ENCODE measurements at places on chromosomes 5 and 9.

DNA sequence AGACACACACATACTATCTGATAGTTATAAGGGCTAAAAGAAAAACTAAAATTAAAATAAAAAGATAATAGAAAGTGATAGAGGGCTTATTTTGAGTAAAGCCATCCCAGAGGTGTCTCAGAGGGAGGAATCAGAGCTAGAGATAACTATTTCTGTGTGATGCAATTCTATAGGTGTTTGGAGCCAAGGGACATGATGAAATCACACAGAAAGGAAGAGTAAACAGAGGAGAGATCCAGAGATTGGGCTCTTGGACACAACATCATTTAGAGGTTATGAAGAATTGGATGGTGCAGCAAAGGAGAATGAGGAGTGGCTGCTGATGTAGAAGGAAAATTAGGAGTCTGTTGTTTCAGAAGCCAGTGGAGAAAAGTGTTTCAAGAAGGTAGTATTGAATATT, 393.5 kb downstream of the DIRAS2 start:
- DNase-seq = no peak

- DNase-seq = no peak
Measured at GRCh38 chr9:76626141-76626540, 138.1 kb upstream of the PCA3 start.

- DNase-seq = no peak
Measured at GRCh38 chr5:170552621-170553115, 48.8 kb downstream of the KCNIP1 start.

DNA sequence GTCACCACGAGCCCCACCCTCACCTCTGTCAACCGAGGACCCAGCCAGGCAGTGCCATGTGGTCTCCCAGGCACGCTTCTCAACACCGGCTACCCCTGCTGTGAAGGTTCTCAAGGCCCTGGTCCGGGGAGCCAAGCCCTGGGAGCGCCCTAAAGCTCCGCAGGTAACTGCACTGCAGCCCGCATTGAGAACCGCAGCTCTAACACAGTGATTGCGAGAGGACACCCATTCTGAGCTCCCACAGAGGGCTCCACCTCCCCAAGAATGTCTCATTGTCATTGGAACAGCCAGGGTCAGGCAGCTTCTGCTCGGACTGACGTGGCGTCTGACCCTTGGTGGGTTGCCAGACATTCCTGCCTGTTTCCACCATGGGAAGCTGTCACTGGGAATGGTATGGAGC, 88.3 kb downstream of the ANKRD33B start:
- no peak for DNase-seq

DNA sequence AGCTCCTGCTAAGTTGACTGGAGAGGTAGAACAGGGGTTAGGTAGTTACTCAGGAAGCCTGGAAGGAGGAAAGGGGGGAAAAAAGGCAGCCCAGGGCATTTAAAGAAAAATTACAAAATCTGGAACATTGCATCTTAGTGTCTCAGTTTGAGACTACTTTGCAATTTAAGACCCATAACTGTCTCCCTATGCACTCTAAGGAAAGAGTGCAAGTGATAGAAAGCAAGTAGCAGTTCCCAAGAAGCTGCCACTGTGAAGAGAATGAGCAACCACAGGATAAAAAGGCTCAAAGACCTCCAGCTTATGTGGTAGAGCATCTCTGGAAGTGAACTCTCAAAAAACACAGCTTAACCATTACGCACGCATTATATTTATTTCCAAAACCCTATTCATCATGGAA, 141.8 kb downstream of the SLCO4C1 start:
- no peak for DNase-seq

DNA sequence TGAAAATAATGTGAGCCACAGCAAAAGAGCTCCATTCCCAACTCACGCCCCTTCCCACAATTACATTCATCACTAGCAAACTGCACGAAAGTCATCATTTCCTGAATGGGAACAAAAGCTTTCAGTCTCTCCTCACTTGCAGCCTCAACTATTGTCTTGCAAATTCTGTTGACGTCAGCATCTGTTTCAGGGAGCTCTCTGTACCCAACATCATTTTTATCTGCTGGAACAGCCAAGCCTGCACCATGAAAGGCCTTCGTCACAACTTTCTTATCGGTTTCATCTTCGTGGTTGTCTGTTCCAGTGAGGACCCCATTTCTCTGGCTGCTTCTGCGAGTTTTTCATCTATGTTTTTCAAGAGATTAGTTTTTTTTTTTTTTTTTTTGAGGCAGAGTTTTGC, 14.3 kb upstream of the RNF130 start:
- no peak for DNase-seq

- DNase-seq = no peak
Measured at GRCh38 chr5:158434749-158435148, 575.8 kb upstream of the CLINT1 start.

DNA sequence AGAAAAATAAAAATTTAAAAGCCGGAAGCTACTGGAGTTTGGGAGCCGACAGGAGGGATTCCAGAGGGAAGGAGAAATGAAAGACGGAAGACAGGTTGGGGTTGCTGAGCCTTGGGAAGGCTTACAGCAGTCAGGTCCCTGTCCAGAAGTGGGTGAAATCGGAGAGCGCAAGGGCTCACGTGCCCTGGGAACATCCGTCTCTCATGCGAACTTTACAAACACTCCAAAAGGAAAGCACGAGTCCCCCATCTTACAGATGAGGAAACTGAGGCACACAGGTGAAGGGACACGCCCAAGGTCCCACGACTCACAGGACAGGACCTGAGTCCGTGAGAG, 347 bp upstream of the OLFML2A start:
- no peak for DNase-seq

DNA sequence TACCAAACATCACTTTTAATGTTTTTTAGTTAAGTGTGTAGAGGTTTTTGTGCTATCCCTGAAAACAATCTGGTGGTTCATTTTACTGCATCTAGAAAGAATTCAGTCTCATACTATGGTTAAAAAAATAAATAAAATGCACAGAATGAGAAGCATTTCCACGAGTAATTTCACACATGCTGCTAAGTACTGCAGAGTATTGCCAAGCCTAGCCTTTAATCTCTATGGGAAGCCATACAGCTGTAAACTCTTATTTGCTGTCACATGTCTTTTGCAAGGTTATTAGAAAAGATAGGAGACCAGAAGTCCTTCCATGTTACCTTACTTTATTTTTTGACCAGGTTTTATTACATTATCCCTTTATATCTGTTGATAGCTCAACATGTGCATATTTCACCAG, 37.6 kb upstream of the MAN2A1 start:
- DNase-seq = no peak

DNA sequence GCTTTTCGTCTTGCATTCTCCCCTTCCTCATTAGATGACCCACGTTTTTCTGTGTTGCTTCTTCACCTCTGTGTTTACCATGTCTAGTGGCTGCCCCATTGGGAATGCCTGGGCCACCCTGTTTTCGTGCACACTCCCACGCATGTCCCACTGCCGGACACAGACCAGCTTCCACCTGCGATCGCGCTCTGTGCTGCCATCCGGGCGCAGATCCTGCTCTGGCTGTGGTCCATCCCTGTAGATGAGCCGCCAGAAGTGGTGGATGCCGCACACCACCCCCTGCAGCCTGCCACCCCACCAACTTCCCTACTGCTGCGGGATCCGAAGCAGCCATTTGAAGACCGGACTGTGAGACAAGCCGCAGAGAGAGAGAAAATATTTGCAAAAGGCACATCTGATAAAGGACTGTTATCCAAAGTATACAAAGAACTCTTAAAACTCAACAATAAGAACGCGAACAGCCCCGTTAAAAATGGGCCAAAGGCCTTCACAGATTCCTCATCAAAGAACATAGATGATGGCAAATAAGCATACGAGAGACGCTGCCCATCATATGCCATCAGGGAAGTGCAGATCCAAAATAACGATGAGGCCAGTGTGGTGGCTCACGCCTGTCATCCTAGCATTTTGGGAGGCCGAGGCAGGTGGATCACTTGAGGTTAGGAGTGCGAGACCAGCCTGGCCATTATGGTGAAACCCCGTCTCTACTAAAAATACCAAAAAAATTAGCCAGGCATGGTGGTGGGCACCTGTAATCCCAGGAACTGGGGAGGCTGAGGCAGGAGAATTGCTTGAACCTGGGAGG, 163.7 kb downstream of the COL23A1 start:
- no peak for DNase-seq

GRCh38 chr5:143649937-143650621, 161.9 kb upstream of the HMHB1 start:
- peak; percentile 52 for DNase-seq

DNA sequence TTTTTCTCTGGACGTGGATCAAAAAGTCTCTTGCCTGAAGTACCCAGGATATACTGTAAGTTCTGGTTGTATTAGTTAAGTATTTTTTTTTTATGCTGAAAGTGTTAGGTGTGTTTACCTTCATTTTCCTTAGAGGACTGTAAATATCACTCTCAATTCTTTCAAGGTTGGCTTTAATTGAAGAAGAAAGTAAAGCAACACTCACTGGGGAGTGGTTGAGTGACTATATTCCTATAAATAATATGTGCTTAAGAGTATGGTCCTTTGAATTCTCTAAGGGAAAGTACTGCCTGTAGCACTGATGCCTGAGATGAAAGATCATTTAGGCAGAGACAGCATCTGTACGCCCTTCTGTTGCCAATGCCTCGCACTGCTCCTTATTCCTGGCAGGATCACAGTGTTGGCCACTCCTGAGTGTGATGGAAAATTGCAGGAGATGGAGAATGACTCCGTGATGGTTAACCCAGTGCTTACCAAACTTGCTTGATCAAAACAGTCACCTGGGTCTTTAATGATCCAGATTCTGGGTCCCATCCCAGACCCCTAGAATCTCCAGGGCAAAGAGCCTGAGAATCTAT, 182.0 kb upstream of the MPDZ start:
- DNase-seq = no peak

DNA sequence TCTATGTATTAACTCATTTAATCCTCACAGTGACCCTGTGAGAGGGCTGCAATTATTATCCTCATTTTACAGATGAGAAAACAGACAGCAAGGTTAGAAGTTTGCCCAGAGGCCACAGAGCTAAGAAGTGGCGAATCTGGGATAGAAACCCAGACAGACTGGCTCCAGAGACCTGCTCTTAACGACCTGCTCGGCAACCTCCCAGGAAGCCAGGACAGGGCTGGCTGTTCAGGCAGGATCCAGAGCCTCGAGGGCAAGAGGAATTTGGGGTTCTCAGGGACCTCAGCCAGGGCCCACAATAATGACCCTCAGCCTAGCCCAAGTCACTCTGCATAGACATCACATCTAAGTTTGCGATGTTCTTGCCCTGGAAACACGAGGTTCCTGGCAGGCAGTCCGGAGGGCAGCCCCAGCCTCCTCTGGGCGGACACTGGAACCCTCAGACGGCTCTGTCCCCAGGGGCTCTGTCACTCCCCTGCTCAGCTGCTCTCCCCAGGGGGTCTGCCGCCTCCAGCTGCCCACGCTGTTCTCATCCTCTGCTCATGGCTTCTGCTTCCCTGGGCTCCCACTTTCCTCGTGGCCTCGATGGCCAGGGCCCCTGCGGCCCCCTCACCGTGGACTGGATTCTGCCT, 138.5 kb upstream of the ERCC6L2 start:
- DNase-seq = no peak

DNA sequence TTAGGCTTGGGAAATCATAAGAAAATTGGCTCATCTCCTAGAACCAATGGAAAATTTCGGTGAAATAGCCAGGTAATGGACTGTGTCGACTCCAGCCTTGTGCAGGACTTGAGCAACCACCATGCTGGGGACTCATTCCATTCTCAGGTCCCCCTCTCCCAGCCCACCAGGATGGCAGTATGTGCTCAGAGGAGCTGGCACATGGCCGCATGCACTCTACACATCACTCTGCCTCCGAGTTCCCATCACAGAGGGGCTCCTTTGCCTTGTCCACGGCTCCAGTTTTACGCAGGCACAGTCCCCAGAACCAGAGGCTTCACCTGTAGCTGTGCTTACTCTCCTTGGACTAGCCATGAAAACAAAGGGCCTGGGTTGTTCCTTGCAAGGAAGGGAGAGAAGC, 149.3 kb downstream of the PAX5 start:
- DNase-seq = no peak

DNA sequence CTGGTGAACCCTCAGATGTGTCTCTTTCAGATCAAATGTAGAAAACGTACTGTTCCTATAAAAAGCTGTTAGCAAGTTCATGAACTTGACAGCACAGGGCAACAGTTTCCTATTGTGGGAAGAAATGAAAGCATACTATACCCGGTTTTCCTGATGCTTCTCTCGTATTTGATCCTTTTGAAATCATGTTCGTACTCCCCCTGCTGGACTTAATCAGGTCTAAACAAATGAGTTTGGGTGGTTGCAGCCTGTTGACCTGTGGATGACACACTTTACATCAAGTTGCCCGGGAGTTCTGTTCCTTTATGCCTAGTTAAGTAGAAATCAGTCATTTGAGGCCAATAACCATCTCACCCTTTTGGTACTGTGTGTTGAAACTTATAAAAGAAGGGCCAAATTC, 1992.3 kb downstream of the MAT2B start:
- DNase-seq = peak; percentile 45

- DNase-seq = no peak
Measured at GRCh38 chr9:125861405-125862058, 114.4 kb downstream of the PBX3 start.

All from GM12865 (cell line).